ENCODE measurements at places on chromosomes 12 and 14.

GRCh38 chr12:50055831-50056638 lies 1.4 kb upstream of the ASIC1 start:
- DNase-seq = peak; percentile 57

DNA sequence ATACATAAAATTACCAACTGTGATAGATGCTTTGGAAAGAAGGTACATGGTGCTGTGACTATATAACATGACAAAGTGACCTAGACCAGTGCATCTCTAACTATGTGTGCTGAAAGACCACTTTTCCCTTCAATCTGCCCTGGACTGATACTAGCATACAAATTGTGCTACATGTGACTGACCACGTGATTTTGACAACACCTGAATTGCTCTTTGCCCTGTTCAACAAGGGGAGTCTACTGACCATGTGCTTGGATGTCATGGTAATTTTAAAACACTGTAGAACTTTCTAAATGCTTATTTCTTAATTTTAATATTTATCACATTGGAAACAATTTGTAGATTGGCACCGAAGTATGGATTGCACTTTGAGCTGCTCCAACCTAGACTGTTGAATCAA lies 142.4 kb downstream of the CAND1 start:
- DNase-seq = no peak

GRCh38 chr12:121050725-121051124 lies 11.7 kb upstream of the OASL start:
- DNase-seq = no peak

- no peak for DNase-seq
Measured at GRCh38 chr14:98444077-98444476, 827.9 kb downstream of the BCL11B start.

DNA sequence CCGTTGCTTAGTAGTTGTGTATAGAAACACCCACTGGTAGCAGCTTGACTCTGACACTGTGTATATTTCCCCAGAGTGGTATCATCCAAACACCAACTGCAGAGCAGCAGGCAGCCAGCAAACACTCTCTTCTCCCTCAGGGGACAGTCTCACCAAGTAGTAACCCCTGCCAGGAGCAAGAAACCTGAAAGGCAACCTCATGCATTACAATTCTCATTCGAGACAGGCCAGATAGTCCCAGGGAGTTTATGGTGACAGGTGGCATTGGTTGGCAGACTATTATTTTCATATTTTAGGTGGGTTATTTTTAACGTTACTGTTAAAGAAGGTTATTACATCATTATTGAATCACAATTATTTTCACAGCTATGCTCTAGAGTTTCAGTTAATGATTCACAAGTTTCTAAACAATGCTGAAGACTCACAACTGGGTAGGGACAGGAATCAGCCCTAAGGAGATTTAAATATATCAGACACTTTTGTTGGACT lies 222.8 kb downstream of the EGLN3 start:
- no peak for DNase-seq

DNA sequence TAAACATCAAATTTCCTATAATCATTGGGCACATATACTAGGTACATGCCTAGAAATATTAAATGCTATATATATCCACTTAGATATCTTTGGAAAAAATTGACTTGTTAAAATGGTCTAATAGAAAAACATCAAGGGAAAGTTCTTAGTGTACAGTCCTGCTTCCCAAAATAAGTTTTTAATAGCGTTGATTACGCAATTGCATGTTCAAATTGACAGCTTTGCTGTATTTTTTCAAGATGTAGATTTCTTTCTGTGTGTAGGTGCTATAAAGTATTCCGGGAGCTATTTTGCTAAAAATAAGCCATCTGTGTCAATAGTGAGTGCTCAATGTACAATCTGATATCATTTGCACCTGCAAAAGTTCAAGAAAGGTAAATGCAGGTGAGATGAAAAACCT lies 463.9 kb upstream of the ATP2B1 start:
- DNase-seq = no peak

- DNase-seq = no peak
Measured at GRCh38 chr14:91415794-91416743, 1.6 kb downstream of the CCDC88C start.

DNA sequence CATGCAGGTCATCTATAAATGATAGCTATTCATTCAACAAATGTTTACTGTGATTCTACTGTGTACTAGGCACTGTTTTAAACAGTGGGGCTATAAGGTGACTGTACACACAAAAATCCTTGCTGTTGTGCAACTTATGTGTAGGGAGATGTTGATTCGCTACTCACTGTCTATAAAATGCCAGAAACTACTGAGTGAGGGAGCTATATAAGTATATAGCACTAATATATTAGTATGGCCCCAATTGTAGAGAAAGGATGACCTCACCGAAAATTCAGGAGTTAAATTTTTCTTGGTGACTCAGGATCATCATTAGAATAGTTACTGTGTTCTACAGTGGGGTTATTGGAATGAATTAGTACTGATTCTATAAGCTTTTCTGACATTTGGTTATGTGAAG lies 117.4 kb downstream of the TGFB3 start:
- DNase-seq = peak; percentile 77

DNA sequence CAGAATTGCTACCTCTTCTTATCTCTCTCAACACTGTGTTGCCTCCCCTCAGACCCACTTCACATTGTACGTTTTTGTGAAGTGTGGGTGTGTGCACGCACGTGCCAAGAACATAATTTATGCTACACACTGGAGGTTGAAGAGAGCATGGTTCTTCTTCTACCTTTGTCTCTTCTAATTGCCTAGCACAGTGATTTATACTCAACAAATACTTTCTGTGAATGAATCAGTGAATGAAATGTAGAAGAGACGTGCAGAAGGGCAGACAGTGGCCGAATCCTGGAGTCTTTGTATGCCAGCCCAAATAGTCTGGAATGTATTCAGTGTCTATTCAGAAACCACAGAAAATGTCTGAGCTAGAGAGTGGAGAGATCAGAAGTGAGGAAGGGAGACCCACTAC lies 4.6 kb upstream of the SAMD4A start:
- no peak for DNase-seq

- no peak for DNase-seq
Measured at GRCh38 chr14:55381561-55381960, 30.1 kb downstream of the ATG14 start.

DNA sequence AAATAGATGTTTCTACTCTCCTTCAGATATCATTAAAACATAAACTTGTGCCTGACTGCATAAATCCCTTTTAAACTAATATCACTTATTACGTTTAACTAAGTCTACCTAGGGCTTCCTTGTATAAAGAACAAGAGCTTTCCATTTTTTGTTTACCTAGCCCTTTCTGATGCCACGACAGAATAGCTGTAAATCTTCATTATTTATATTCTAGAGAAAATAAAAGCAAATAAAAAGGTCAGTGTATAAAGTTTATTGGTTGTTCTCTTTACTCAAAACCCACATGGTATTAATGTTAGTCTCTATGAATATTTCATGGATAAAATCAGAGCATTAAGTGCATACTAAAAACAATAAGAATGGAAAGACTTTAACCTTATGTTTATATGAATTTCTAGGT lies 269.1 kb downstream of the NAV3 start:
- DNase-seq = no peak

- peak; percentile 63 for DNase-seq
Measured at GRCh38 chr14:105313381-105314286, 914 bp upstream of the PACS2 start.

- no peak for DNase-seq
Measured at GRCh38 chr14:99388286-99388685, 92.4 kb downstream of the SETD3 start.

GRCh38 chr12:72465155-72465554 lies 193.0 kb downstream of the TRHDE start:
- no peak for DNase-seq

GRCh38 chr14:93538413-93538812 lies 107.7 kb downstream of the UNC79 start:
- peak; percentile 5 for DNase-seq

DNA sequence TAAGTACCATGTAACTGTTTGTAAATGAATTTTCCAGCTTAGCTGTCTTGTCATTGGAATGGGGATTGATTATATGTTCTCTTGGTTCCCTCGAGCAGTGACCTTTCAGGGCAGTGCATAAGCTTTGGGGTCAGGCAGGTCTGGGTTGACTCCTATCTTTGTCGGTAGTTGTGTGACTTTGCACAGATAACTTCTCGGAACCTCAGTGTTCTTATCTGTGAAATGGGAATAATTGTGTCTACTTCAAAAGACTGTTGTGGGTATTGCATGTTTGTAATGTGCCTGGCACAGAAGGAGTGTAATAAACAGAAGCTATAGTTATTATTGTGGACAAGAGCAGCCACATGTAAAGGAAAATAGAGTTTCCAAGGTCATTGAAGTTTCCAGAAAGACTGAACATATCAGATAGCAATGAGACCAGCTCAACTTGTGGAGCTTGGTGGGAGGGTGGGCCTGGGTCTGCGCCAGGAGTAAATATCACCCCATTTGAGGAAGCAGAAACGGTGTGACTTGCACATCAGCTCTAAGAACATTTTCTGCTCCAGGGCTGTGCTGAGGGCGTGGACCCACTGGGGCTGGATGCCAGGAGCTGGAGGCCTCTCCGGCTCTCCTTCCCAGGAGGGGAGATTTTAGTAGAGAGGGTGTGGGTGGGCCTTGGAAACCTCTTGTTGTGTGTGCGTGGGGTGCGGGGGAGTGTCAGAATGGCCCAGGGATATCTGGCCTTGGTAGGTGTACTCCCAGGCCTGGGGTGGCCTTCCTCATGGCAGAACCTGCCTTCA lies 19.7 kb downstream of the FOS start:
- DNase-seq = peak; percentile 92

DNA sequence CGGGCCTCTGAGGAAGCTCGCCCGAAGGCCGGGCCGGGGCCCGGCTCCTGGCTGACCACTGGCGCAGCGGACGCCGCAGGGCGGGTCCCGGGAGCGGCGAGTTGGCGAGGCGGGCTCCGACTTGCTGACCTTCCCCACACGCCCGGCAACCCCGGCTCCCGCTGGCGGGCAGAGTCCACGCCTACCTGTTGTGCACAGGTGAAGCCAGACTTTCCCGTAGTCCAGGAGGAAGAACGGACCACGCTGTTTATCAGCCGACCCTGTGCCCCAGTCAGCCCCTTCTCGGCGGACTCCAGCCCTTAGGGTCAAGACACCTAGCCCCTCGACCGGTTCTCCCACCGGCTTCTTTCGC lies 407 bp downstream of the HEATR5A start:
- DNase-seq = peak; percentile 67

- no peak for DNase-seq
Measured at GRCh38 chr12:100651694-100652093, 78.2 kb downstream of the GAS2L3 start.

GRCh38 chr12:16359512-16360491 lies 12.4 kb downstream of the MGST1 start:
- DNase-seq = peak; percentile 65

DNA sequence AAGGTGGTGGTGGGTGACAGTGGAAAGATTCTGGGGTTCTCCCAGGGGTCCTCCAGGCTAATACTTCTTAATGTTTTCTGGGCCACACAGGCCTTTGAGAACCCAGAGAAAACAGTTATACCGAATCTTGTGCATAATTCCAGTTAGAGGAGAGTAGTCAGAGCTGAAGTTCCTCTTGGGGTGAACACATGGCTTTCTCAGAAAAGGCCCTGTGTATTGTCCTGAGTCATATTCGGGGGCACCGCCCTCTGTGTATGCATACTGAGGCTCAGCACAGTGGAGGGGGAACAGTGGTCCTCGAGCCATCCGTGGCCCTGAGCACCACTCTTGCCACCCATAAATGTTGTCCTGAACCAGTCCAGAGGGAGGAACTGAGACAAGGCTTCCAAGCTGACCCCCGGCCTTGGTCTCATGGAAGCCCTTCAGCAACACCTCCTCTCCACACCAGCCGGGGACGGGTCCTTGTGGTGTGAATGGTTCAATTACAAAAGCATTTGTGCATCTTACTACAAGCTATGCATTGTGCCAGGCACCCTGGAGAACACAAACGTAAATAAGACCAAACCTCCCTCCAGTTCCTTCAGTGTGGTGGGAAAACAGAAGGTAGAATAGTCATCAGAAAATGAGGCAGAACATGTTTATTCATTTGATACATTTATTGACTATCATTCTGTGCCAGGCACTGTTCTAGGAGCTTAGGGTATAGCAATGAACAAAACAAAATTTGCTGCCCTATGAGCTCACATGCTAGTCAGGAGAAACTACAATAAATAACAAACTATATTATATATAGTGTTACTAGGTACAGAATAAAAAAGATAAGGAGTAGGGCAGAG lies 9.9 kb downstream of the DHRS2 start:
- DNase-seq = no peak

DNA sequence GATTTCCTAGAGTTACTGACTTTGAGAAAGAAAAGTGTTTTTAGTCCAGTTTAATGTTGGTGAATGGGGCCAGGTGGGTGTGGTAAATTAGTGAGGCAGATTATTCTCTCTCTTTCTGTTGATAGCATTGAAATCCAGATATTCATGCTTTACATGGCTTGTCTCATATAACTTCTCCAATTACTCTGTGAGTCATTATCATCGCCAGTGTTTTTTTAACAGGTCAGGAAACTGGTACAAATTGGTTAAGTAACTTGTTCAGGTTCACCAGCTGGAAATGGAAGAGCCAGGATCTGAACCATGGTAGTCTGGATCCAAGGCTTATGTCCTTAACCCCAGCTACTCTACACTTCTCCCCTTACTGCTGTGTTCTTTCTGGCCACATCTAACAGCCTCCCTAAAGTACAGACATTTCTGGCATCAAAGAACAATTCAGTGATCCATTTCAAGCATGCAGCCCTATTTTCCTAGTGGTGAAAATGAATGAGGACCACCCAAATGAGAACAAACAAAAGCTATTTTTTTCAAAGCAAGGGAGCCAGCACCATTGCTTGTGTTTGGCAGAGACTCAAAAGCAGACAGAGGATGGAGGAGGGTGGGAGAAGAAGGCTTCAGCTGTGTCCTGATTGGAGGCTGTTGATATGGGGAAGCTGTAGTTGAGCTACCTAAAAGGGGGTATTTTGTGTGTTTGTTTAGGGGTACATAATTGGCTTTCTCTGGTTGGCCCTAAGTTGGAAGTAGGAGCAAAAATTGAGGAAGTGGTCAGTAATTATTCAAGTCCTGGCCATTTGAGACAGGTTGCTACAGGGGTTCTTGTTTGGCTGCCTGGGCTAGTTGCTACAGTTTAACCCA lies 1.7 kb downstream of the IRAK3 start:
- DNase-seq = no peak

GRCh38 chr12:82300611-82301010 lies 57.6 kb downstream of the CCDC59 start:
- DNase-seq = peak; percentile 36

DNA sequence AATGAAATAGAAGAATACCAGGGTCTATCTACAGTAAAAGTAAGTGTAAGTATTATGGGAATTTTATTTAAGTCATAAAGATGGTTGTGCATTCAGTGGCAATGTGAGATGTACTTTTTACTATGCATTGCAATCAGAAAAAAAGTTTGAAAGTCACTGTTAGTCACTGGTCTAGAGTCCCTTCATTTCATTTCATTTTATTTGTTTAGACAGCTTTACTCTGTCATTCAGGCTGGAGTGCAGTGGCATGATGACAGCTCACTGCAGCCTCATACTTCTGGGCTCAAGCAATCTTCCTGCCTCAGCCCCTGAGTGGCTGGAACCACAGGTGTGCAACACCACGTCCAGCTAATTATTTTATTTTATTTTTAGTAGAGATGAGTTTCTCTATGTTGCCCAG lies 42.6 kb downstream of the TGFB3 start:
- DNase-seq = no peak

GRCh38 chr14:78448164-78449094 lies 278.3 kb downstream of the NRXN3 start:
- DNase-seq = peak; percentile 52
